ENCODE measurements at places on chromosomes 3 and 15.

DNA sequence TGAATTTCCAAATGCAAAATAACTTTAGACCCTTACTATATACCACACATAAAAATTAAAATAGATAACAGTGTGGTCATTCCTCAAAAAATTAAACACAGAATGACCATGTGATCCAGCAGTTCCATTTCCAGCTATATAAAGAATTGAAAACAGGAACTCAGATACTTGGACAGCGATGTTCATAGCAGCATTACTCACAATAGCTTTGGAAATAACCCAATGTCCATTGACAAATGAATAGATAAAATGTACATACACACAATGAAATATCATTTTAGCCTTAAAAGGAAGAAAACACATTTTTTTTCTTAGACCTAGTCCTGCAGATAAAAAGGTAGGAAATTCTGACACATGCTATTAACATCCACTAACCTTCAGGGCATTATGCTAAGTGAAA is 26.7 kb downstream of the RAD51 start:
- DNase-seq: no peak

DNA sequence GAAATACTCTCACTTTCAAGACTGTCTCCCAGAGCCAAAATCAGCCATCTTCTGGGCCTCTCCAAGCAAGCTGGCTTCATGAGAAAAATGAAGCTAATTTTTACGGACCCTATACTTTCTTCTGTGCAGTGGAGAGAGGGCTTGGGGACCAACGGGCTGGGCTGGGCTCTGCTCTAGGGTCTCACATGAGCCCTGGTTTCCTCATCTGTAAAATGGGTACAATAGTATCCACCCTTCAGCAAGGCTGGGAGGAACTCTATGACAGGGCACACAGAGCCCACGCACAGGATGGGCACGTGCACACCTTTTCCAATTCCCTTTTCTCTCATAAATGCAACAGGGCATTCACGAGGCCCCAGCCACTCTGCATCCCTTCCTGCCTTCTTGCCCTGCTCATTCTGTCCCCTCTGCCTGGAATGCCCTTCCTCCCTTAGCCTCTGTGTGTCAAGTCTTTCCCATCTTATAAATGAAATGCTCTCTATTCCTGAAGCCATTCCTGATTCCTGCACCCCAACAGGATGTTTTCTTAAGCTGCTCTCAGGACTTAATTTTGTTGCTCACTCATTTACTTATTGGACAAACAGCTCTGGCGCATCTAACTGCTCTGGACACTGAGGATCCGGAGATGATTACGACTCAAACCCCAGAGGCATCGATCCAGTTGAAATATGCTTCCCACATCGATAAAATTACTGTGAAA is 32.9 kb upstream of the SEC13 start:
- no peak for DNase-seq

DNA sequence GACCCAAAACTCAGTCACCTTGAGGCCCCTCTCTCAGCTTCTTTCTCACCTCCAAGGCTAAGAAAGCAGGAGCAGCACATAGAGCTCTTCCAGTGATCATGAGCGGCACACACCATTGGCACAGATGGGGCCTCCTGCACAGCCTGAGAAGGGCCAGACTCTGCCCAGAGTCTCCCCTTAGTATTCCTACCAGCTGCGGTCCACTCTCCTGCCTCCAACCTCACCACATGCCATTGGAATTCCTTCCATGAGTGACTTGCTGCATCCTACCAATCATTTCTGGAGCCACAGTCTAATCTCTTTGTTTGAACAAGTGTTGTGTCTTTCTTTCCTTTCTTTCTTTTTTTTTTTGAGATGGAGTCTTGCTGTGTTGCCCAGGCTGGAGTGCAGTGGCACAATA is 39.3 kb downstream of the CDCP1 start:
- no peak for DNase-seq

- DNase-seq: no peak
Observed at GRCh38 chr15:22944651-22945050, 35.5 kb downstream of the CYFIP1 start.

- no peak for DNase-seq
Observed at GRCh38 chr3:180707896-180708295, 28.6 kb upstream of the CCDC39 start.

DNA sequence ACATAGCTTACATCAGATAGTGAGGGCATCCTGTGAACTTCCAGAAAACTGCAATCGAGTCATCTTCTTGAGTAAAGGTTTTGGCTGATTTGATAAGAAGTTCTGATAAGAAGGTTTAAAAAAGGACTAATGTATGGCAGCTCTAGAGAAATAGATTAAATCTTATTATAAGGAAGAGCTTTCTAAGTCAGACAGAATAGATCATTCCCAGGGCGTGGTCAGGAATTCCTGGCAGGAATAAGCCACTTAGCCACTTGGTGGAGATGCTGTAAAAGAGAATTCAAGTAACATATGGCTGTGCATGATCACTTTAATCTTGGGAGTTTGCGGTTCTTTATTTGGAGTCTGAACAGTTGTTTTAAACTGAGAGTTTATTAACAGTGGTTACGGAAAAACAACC is 17.4 kb downstream of the PGBD4 start:
- no peak for DNase-seq

- no peak for DNase-seq
Observed at GRCh38 chr3:23738944-23739343, 66.8 kb upstream of the UBE2E1 start.

GRCh38 chr3:186823386-186823785 is 17.1 kb upstream of the RFC4 start:
- DNase-seq: no peak

DNA sequence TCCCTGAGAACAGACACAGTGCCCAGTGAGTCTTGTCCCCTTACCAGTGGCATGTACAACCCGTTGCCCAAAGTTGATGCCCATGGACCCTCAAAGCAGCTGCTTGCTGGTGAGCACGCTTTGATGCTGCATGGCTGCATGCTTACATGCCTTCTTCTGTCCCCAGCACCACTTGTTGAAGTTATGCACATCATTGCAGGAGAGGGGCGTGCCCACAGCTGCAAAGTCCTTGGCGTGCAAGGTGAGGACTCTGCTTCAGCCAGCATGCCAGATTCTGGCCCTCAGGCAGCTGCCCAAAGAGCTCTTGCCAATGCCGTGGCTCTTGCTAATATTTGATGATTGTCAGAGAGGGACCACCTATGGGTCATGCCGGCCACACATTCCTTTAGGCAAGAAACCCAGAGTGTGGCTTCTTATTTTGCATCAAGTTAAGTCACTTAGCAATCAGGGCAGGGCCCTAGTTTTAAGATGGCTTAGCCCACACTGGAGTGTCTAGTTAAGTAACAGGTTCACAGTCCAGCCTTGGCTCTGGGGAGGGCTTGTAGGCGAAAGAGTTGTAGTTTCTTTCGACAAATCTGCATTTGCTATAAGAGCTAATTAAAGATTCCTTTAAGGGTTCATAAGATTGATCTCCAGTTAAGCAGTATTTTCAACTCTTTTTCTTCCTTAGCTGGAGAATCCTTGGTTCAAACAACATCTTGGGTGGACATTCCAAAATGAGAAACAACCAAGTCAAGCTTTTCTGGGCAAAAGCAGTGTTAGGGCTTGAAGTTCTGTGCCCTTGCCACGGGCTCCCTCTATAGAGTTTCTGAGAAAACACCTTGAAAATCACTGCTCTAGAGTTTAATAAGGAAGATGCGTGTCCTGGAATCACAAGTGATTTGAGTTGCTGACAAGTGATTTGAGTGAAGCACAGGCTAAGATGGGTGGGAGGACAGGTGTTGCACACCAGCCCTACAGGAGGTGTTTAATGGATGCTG is 128.6 kb downstream of the SLCO3A1 start:
- DNase-seq: no peak

GRCh38 chr15:81199031-81199779 is 2.5 kb downstream of the IL16 start:
- no peak for DNase-seq

DNA sequence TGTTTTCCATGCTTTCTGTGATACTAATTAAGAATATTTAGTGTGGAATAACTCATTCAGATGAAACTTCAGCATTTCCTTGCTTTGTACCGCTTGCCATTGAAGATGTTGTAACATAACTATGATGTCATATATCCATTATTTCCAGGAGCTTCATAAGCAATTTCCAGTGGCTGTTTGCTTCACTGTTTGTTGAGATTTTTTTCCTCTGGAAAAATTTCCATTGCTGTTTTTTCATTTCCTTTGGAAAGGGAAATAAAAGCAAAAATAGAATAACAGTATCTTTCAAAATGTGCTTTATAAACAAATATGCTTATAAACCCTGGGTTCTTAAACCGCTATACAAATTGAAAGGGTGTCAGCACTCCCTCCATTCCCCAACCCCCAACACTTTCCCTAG is 319.6 kb upstream of the SEMA6D start:
- no peak for DNase-seq

GRCh38 chr15:93973287-93973686 is 258.1 kb upstream of the MCTP2 start:
- DNase-seq: no peak

- DNase-seq: no peak
Observed at GRCh38 chr3:69959581-69959980, 40.0 kb upstream of the SAMMSON start.

- DNase-seq: no peak
Observed at GRCh38 chr3:41997702-41998550, 36.0 kb upstream of the ULK4 start.

- no peak for DNase-seq
Observed at GRCh38 chr3:195698647-195699387, 22.0 kb upstream of the MUC20 start.

DNA sequence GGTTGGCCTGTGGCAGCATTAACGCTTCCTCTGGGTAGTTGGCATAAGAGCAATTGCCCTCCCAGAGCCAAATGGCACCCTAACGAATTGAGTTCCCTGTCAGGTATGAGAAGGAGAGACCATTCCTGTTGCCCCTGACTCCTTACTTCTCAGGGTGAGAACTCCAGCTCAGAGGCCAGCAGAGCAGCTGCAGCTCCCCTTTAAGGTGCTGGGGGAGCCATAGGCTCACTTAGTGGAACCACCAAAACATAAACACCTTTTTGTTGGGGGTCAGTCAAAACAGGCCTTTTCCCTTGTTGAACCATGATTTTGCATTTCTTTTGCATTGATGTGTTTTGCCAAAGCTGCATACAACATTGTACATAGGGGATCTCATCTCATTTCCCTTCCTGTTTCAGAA is 28.1 kb upstream of the LHFPL4 start:
- DNase-seq: no peak

DNA sequence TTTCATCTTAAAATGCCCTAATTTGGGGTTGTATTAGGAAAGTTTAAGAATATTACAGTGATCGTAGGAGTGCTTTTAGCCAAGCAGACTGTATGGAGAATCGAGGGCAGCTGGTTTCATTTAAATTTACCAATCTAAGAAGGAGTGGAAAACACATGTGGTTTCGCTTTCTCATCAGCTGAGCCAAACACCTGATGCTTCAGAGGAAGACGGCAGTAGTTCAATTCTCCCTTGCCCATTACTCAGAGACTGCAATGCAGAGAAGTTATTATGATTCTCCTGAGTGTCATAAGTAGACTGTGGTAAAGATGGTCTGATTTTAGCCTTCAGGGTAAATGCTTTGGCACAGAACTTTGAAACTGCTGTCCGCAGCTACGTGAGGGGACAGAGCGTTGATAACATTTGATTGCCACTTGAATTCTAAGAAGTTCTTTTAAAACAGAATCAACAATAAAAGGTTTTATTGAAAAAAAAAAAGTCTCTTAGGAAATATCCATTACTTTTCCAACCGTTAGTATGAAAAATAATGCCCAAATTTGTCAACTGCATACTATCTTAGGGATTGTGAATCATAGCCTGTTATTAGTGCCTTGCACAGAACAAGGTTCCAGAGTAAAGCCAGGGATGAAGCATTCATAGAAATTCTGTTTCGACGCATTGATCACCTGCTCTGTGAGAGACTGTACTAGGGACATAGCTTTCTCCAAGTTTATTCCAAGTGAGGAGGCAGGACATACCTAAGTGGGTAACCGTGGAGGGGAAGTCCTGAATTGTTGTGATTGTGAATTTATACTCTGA is 25.6 kb downstream of the LYSMD4 start:
- DNase-seq: no peak

DNA sequence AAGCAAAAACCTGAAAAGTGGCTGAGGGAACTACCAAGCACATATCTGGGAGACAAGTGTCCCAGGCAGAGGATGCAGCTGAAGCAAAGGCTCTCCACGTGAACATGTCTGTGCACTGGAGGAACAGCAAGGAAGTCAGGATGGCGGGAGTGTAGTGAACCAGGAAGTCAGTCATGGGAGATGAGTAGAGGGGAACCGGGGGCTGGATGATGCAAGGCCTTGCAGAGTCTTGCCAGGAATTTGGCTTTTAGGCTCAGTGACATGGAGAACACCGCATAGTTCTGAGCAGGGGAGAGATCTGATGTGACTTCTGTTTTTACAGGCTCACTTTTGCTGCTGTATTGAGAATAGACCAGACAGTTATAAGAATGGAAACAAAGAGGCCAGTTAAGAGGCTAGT is 19.0 kb downstream of the C2CD4A start:
- DNase-seq: no peak
